PC-3 (cell line): ENCODE measurements at places on chromosomes 3 and 15.

DNA sequence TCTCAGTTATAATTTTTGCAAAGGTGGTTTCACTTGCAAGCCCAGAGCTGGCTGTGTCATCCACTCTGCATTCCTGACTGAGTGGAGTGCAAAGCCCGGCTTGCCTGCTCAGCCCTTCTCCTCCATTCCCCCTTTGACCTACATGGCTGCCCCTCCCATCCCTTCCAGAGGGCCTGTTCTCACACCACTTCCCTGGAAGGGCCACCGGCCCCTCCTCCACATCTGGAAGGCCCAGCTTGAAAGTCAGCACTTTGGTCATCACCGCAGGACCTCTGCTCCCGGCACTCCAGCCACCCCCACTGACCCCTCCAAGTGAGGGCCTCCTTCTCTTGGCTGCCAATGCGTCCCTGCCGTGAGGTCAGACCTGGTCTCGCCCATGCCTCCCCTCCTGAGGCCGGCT, 74.1 kb upstream of the RNF7 start:
- DNase-seq, result no peak

- no peak for DNase-seq
Measured at GRCh38 chr3:175073219-175073905, 214.2 kb downstream of the NAALADL2 start.

- no peak for DNase-seq
Measured at GRCh38 chr3:43411429-43411828, 125.1 kb downstream of the SNRK start.

DNA sequence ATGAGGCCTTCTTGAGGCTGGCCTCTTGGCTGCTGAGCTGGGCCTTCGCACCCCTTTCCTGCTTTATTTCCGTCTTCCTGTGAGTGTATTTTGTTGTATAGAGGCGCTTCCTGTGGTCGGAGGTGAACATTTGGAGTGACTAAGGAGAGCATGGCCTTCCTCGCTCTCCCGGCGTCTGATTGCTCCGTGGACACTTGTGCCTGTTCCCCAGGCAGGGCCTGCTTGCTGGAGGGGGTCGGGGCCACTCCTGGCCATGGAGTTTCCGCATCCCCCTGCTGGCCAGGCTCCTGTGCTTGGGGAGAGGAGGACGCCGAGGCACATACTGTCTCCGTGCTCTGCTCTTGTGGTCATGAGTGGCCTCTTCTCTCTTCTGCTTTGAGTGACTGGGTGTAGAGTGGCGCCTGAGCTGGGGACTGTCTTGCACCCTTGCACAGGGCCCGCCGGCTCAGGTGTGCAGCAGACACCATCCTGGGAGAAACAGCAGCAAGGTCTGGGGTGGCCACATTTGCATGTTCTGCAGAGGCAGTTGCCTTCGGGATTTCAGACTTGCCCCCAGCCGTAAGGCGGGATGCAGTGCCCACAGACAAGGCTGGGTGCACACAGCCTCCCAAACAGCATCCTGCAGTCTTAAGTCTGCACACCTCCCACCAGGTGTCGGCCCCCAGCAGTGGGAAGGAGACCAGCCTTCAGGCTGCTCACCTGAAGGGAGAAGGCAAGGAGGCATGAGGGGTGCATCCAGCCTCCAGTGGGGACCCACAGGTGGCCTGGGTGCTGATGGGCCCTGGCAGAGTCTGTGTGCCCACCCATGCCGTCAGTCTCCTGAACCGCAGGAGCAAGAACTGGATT, 16.4 kb downstream of the KLF13 start:
- DNase-seq, result no peak

DNA sequence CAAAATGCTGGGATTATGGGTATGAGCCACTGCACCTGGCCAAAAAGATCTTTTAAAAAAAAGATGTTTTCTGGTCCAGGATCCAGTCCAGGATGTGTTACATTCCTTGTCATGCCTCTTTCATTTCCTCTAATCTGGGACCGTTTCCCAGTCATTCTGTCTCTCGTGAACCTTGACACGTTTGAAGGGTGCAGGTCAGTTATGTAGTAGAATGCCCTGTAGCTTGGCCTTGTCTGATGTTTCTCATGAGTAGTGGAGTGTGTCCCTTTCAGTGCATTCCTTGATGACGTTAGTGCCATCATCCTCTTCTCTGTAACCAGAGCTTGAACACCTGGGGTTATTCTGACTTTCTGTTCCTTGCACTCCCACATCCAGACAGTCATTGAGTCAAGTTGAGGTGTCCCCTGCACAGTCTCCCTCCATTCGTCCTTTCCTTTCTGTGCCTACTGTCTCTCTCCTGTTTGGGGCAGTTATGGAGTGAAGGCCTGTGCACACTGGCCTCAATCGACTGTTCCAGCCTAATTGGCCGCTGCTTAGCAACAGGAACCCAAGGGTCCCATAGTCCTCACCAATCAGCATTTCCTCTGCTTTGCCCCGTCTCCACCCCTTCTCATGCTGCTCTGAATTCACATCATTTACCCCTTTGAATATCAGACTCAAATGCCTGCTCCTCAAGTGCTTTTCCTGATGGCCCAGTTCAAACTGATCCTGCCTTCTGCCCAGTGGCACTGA, 5.5 kb downstream of the FAM81A start:
- no peak for DNase-seq

- no peak for DNase-seq
Measured at GRCh38 chr3:77814845-77815244, 774.9 kb downstream of the ROBO2 start.

DNA sequence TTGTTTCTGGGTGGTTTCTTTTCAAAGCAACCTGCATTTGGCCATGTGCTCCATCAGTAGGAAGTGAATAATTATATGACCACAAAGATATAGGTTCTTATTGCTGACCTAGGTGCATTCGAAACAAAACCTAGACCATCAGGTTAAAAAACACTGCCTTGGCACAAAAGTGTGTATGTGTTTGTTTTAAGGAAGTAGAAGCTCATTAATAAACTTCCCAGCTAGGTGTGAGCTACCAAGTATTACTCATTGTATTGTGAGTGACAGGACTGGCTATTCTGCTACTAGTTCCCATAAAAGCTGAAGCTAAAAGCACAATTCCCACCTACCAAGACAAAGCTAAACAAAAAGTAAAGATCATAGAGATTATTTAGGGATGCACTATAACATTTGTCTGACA, 168.2 kb downstream of the TP63 start:
- no peak for DNase-seq

- DNase-seq, result no peak
Measured at GRCh38 chr3:148643389-148643840, 54.3 kb upstream of the AGTR1 start.

GRCh38 chr15:100900136-100900794, 18.9 kb upstream of the LRRK1 start:
- no peak for DNase-seq

DNA sequence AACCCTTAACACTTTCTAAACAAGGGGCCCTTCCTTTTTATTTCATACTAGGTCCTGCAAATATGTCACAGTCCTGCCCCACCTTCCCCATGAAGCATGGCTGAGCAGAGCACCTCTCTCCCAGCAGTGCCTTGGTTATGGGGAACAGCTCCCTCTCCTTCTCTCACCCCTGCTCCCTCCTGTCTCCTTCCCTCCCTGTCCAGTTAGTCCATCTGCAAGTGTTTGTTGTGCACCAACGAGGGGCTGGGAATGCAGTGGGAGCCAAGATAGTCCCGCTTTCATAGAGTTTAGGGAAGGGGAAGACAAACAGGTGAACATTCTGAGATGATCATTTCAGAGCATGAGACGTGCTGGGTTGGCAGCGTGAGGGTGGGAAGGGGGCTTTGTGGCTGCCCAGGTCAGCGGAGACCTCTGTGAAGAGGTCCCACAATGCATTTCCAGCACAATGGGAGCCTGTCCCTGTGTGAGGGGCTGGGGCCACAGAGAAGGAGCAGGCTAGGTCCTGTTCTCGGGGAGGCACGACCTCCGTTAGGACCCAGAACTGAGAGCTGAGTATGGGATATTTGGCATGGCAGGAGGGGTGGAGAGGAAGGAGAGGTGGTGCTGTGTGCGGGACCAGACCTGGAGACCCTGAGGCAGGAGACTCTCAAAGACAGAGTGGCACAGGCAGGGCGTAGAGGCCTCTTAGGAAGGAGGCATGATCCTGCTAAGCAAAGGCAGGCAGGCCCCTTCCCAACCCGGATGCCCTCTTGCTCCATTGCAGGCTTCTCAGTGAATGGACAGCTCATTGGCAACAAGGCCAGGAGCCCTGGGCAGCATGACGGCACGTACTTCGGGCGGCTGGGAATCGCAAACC, 5.5 kb upstream of the ITIH3 start:
- DNase-seq, result no peak

- no peak for DNase-seq
Measured at GRCh38 chr3:183247011-183247589, 6.0 kb upstream of the B3GNT5 start.

DNA sequence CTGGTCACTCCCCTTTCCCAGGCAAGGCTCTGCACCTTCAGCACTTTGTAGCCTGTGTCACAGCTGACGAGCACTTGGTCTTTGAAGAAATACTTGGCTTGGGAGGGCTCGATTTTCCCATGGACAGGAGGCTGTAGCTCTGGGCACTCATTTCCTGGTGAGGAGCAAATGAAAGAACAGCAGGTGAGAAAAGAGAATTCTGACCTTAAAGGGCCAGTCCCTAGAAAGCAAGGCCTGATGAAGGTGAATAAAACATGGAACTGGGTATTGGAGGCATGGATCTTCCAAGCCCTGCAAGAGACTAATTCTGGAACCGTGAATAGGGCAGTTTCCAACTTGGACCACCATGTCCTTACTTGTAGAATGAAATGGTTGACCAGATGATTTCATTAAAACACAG, 39.9 kb downstream of the MASP1 start:
- no peak for DNase-seq

GRCh38 chr15:67195305-67195704, 59.2 kb downstream of the AAGAB start:
- no peak for DNase-seq

DNA sequence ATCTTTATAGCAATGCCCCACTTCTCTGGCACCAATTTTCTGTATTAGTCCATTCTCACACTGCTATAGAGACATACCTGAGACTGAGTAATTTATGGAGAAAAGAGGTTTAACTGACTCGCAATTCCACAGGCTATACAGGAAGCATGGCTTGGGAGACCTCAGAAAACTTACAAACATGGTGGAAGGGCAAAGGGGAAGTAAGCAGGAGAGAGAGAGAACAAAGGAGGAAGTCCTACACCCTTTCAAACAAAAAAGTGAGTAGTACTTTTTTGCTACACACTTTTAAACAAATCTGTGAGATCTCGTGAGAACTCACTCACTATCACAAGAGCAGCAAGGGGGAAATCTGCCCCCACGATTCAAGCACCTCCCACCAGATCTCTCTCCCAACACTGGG, 67.8 kb upstream of the ZBED2 start:
- no peak for DNase-seq

GRCh38 chr3:183318877-183319276, 65.8 kb downstream of the B3GNT5 start:
- no peak for DNase-seq

DNA sequence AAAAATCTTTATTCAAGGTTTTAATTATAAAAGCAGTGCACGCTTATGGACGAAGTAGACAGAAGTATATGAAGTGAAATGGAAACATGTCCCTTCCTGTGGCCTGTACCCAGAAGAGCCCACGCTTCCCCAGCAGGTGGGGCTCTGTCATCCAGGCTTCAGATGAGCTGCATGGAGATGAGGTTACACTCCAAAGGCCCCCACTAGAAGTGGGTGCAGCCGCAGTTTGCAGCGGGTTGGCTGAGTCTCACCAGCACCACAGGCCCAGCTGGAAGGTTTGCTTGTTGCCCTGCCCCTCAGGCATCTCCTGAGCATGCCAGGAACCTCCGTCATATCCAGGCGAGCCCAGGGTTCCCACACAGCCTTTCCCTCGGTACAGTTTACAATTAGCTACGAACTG, 33.1 kb downstream of the PRR20G start:
- peak; percentile 38 for DNase-seq

DNA sequence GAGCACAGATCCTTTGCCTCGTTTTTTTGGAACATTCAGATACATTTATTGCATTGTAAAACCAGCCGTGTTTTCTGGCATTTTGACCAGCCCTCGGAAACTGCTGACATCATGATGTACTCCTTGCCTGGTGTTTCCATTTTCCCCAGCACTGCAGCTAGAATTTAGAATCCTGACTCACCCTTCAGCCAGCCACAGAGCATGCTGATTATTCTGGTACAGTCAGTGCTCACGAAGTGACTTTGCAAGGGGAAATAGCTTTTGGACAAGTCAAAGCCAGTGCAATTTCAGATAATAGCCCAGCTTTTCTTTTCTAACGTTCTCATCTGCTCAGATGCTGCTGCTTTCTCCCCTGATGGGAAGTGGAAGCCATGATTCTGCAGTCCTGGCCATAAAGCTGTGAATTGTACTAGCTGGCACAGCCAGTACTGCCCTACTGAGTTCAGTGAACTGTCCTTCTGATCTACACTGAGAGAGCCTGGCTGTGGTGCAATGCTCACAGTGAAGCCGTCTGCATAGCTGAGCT, 12.1 kb upstream of the CNBP start:
- DNase-seq, result peak; percentile 83

DNA sequence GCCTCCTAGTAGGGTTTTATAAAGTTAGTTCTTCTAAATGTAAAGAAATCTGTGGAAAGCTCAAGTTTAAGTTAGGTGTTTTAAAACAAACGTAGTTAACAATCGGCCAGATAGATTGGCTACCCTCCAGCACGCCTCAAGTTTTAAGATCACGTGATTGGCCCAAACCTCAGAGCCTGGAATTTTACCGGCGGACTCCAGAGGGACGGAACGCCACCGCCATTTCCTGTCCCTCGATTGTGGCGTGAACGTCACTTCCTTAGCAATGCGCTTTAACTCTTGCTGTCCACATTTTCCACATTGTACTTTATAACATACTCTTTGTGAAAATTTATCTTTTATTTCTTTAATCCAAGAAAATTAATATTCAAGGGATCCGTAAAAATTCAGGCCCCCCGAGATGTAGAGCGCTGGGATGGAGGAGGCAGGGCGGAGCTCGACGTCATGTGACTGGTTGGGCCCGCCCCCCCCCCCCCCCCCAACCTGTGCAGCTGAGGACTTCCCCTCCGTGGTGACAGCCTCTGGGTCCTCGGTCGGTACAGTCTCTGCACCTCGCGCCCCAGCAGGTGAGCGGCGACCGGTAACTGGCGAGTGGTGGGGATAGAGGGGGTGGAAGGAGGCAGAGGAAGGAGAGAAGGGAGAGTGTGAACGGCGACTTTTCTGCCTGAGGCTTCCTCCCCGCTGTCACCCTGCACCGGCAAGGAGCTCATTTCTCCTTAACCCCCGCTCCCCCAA, at the start of gene ATP6V1A:
TSS of gene ATP6V1A (plus strand) at position 488 of the 735 bp plus-strand sequence. CDS start 31,719 bp downstream, outside the sequence.
- peak; percentile 97 for DNase-seq

DNA sequence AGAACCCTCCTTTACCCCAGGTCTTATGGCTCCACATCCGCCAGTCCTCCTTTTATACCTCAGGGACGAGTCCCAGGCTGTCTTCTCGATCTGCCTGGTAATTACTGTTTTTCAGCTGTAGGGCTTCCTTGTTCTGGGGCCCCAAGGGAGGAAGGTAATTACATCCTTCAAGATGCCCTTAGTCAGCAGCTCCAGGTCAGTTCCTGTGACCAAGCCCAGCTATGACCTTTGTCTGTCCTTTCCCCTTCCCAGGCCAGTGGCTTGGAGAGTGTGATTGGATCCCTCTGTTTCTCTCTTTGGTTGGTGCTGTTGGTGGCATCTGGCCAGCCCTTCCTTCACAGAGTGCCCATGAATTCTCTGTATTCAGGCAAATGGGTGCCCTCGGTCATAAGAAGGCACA, 92.6 kb downstream of the AAGAB start:
- DNase-seq, result no peak

GRCh38 chr15:56939257-56939656, 20.8 kb downstream of the TCF12 start:
- no peak for DNase-seq
